ENCODE measurements at places on chromosomes 16 and 17. TPM values are rescaled to one million over a fixed set of nuclear protein-coding genes. Genes with fewer than 3 reads are reported as not detected.

Gene KRTAP16-1
- total RNA-seq, result not detected

Gene CLEC19A
- total RNA-seq, result not detected

Gene EPN3
- not detected for total RNA-seq

Gene LGALS9B
- total RNA-seq, result not detected

Gene SLC16A13
- total RNA-seq, result 10.4 TPM

Gene GAS2L2
- total RNA-seq, result not detected

Gene RNFT1
- total RNA-seq, result 35.5 TPM

Gene CCT6B
- 1.1 TPM for total RNA-seq

Gene HES7
- total RNA-seq, result 2.8 TPM

Gene CRYM
- total RNA-seq, result not detected

Gene C16orf92
- not detected for total RNA-seq
